ENCODE measurements at places on chromosomes 6 and 20. TPM values are rescaled to one million over a fixed set of nuclear protein-coding genes. Genes with fewer than 3 reads are reported as not detected.
A peak's percentile ranks its signal among the peaks of the same experiment; 100 is the strongest.

Gene TMX4
- 61.4 TPM for total RNA-seq

Gene COL9A3
- 5.8 TPM for total RNA-seq

Gene NUDT3
- 15.8 TPM for total RNA-seq

Gene FOXQ1
- total RNA-seq: 78.5 TPM

Gene EBF4
- 1.0 TPM for total RNA-seq

Gene STX7
- total RNA-seq: 8.2 TPM

Gene ELOVL4
- total RNA-seq: 16.9 TPM

DNA sequence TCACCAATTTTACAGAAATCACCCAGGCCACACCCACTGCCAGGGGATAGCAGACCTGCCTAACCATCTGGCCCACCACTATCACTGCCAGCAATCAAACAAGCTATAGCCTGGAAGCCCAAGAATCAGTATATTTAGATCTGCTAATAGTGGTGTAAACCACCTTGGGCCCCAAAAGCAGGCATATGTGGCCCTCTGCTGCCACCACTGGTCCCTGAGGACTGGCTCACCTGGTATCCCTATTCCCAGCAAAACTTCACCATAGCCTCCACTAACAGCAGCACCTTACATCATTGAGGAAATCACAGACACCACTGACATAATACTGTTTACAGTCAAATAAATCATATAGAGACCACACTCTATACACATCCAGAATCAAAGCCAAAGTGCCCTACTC is 880.4 kb upstream of the MAN1A1 start:
- no peak for DNase-seq

GRCh38 chr6:29651413-29652197 is 5.3 kb upstream of the MOG start:
- DNase-seq: no peak

- DNase-seq: no peak
Observed at GRCh38 chr20:40630713-40631112, 58.3 kb downstream of the MAFB start.

DNA sequence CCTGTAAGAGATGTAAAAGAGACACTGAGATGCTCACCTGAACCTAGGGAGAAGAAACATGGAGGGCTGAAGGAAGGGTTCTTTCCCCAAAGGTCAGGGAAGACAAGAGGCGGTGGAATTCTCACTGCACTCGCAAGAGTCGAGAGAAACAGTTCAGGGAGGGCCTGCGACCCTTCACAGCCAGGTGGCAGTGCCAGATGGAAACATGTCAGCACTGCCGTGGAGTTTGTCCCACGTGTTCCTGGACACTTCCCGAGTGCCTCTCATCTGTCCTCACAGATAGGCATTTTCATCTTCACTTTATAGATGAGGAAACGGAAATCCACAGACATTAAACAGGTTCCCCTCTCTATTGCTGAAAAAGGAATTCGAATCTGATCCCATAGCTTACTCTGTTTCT is 70.4 kb upstream of the SYNJ2 start:
- no peak for DNase-seq

GRCh38 chr6:106785298-106785697 is 155.9 kb downstream of the QRSL1 start:
- DNase-seq: no peak

DNA sequence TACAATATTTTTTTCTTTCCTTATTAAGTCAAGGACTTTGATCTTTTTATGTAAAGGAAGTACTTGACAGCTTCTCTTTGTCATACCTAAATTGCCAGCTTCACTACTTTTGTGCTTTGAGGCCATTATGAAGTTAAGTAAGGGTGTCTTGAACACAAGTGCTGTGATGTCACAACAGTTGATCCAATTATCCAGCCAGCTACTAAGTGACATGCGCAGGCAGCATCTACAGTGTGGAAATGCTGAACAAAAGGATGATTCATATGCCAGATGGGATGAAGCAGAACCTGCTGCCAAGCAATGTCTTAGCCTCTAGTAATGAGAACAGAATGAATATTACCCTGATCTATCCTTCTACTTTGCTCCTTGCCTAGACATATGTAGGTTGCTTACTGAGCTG is 68.3 kb upstream of the TMEM244 start:
- no peak for DNase-seq

DNA sequence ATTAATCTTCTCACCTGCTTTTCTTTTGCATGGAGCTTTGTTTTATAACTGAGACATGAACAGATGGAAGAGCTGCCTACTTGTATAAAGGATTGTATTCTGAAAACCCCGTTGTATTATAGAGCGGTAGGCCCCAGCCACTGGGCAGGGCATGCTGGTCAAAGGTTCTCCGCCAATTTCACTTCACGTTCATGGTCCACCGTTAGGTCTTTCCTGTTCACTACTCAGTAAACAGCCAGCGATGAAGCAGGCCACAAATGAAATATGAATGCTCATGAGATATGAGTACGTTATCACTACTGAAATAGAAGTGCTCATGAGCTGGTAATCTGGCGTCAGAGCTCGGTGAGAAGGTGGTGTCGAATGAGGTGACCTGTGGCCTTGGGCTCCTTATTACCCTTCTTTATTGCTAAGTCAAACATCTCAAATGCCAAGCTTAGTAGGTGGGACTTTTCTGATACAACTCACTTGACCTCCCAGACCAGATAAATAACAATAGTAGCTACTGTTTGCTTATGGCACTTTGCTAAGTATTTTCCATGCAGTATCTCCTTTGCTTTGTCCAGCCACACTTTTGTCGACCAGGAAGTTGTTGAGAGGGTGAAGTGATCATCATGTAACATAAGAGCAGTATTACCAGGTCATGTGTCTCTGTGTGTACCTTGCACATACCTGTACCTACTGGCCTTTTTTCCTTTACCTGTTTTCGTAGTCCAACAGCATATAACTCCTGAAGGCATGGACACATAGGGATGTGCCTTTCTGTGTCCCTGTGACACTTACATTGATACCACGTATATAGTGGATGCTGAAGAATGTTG is 16.7 kb downstream of the EDN3 start:
- DNase-seq: no peak

DNA sequence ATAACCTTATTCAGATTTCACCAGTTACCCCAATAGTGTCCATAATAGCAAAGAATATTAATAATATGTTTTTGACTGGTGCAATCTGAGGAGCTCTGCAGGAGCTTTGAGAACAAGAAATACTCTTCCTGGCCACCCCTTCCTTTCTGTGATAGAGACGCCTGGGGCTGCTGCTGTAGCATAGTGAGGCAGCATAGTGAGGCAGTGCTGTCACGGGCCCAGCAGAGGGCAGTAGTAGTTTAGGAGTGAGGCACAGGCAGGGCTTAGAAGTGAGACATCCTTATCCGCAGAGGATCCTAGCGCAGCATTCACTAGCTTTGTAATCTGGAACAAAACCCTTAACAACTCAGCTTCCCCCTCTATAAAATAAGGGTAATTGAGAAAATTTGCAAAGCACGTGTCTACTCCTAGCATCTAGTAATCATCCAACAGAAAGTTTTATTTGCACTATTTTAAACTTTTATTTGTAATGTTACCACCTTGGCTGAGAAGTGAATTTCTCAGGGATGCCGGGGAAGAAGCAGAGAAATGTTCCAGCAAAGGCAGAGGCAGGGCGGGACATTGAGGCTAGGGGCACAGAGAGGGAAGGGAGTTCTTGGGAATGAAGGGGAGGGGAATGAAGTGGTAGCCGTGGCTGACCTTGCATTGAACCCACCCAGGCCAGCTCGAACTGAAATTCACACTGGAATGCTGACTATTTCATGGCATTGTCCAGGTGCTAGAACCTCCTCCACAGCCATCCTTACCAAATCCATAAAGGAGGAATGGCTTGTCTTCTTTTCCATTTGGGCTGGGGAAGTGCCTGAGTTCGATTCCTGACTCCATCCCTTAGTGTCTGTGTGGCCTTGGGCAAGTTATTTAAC is 78.8 kb downstream of the CDS2 start:
- DNase-seq: peak; percentile 72

DNA sequence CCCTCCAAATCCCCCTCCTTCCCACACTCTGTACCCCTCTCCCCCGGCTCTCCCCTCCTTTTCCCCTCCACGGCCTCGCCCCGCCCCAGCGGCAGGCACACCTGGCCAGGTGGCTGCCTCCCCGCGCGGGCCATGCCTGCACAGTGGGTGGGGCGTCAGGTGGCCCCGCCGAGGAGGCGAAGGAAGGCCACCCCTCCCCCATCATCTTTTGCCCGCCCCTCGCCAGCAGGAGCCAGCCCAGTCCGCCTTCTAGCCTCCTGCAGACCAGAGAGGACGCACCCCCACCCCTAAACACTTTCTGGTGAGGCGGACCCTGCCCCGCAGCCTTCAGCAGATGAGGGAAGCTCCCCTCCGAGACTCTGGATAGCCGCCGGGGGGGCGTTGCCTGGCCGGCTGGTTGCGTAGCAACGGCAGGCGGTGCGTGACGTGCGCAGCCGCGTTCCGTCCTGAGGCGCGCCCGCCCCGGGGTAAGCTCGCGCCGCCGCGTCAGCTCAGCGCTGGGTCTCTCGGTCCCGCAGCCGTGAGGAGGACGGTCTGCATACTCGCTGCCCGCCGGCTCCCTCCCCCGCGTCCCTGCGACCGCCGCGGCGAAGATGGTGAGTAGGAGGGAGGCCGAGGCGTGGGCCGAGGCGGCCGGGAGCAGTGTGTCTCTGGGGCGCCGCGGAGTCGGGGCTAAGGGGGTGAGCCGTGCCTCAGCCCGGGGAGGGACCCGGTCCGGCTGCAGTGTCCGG is at the start of gene DSTN:
Gene DSTN (plus strand): TSS at position 460 of the 731 bp plus-strand sequence. CDS start 134 bp downstream, at position 594.
- peak; percentile 91 for DNase-seq

- DNase-seq: no peak
Observed at GRCh38 chr6:142302421-142303175, 791 bp downstream of the ADGRG6 start.

GRCh38 chr20:61757678-61758563 is 307.8 kb downstream of the TAF4 start:
- no peak for DNase-seq

GRCh38 chr6:47701363-47701762 is 3.0 kb downstream of the ADGRF4 start:
- no peak for DNase-seq

GRCh38 chr6:21447987-21448386 is 145.6 kb upstream of the SOX4 start:
- no peak for DNase-seq

GRCh38 chr6:113009682-113010081 is 662.6 kb downstream of the RFPL4B start:
- no peak for DNase-seq

GRCh38 chr6:139448051-139448649 is 73.7 kb upstream of the CITED2 start:
- DNase-seq: no peak

- no peak for DNase-seq
Observed at GRCh38 chr6:7129784-7130569, 22.2 kb downstream of the RREB1 start.

DNA sequence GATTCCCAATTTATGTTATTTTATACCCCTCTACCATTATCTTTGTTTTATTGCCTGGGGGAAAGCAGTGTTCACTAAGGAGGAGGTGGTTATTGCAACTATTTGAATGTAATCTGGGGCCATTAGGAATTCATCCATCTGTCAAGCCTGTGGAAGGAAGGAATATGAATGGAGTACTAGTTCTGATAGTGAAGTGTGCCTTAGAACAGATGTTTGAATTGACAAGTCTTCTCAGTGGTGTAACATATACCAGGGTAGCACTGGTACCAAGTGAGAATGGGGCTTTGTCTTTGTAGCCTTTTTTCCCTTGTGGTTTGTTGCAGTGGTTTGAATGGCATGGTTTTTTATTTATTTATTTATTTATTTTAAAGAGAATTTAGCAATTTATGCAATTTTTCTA is 27.9 kb upstream of the HDAC2 start:
- DNase-seq: no peak

- no peak for DNase-seq
Observed at GRCh38 chr6:144778773-144779492, 493.8 kb downstream of the UTRN start.

- no peak for DNase-seq
Observed at GRCh38 chr6:158022749-158023596, 41.3 kb downstream of the SYNJ2 start.

DNA sequence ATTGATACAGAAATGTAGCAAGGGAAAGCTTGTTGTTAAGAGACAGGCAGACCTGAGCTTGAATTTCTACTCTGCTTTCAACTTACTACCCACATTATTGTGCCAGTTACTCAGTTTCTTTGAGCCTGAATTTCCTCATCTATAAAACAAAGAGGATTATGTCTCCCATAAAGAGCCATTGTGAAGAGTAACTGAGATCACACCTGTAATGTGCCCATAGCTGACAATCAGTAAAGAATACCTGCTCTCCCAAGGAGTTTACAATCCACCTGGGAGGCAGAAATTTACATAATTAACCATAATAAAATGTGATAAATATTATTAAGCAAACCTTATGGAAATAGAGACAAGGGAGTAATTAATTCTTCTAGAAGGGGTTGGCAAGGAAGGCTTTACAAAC is 204.9 kb downstream of the EPM2A start:
- DNase-seq: no peak

DNA sequence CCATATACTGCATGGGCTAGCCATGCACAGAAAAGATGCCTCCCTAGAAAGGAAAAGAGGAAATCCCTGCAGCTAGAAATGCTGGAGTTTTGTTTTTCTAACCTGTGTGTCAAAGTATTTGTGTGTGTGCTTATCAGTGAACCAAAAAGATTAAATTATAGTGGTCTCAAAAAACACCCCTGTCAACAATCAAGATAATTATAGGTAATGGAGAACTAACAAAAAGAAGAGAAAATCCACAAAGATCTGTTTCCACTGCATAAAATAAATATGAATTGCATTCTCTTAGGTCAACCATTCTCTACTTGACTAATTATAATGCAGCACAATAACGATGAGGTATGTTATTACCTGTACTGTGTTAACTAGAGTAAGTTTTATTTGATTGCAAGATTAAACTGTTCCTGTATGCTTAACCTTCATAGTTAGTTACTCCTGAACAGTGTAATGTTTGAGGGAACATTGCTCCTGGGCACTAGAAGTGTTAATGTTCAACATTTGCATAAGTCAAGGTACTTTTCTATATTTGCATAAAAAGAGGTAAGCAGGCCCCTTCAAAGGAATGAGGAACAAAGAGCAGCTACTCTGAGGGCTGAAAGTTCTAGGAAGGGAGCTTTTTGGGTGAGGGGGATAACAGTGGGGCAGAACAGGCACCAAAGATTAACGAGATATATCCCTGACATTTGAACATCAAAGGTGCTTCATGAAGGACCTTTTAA is 212.1 kb downstream of the BTBD9 start:
- DNase-seq: no peak

- no peak for DNase-seq
Observed at GRCh38 chr20:48709744-48710143, 118.1 kb downstream of the PREX1 start.

GRCh38 chr20:32391003-32391402 is 32.9 kb downstream of the ASXL1 start:
- no peak for DNase-seq

DNA sequence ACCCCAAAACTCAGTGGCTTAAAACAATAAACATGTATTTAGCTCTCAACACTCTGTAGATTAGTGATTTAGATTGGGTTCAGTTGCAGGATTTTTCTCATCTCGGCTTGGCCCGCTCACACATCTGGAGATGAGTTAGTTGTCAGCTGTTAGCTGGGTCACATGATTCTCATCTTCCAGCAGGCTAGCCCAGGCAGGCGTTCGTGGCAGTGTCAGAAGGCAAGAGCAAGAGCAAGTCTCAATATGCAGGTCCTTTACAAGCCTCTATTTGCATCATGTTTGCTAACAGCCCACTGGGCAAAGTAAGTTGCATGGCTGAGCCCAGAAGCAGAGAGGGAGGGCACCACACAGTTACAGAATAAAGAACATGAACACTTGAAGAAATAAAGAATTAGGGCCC is 83.6 kb upstream of the MYLIP start:
- no peak for DNase-seq
